Myometrial cell (primary cell): ENCODE measurements at places on chromosomes 11 and 22. TPM values are rescaled to one million over a fixed set of nuclear protein-coding genes. Genes with fewer than 3 reads are reported as not detected.

The LMNTD2 gene
- 0.29 TPM in 1 of 2 replicates, not detected in the other for total RNA-seq

The RBFOX2 gene
- total RNA-seq: 118 and 124 TPM in 2 replicates

The OR6A2 gene
- total RNA-seq: not detected in 2 replicates

The KDM4D gene
- 0.53 and 0.58 TPM in 2 replicates for total RNA-seq

The DGCR6L gene
- total RNA-seq: 67.0 and 87.9 TPM in 2 replicates
